ENCODE measurements at places on chromosomes 7 and 10.
A peak's percentile ranks its signal among the peaks of the same experiment; 100 is the strongest.

DNA sequence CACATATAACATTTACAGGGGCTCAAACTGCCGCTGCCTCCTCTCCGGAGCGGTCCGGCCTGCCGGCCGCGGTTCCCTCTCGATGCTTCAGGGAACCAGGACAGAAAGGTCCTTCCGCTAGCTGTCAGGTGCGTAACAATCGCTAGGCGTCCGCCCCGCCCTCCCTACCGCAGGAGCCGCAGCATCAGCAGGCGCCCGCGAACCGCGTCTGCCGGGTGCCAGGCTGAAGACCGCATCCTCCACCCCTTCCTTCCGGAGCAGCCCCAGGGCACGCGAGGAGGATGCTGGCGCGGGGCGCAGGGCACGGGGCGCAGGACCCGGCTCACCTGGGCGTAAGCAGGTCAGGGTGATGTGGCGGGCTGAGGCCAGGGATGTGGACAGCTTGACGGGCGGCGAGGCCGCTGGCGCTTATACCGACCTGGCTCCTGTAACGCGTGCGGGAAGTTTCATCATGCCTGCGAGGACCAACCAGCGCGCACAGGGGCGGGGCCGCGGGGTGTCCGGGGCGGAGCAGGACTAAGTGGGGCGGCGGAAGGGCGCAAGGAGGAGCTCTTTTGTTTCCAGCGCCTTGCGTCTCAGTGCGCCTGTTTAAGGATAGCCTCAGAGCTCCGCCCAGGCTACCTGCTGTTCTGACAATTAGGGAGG lies at the start of gene ASNS:
ASNS (minus strand) TSS at position 384 of the 645 bp plus-strand sequence. CDS start 3,252 bp downstream, outside the sequence.
- DNase-seq: peak; percentile 80

DNA sequence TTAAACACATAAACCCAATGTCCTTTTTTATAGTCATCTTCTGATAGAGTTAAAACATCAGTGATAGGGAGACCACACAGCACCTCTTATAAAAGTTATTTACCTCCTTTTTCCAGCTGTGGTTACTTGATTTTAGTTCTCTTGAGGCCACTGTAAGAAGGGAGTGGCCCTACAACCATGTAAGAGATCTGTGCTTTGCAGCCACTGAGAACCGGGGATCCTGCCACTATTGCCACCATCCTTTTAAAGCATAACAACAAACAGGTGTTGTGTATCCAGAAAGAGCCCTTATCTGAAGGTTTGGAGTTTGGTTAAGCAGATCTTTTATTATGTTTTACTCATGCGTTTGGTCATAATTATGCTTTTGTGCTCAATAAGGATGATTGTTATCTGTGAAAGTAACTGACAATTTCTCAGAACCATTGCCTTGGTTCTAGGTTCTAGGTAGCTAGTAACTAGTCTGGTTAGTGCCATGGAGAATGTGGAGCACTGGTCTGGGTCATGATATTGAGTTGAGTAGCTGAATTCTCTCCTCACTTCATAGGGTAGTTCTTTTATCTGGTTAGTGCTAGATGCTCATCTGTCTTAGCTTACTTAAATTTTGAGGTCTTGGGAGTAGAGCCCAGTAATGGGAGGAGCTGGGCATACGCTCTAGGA lies 56.5 kb downstream of the ST7 start:
- no peak for DNase-seq

DNA sequence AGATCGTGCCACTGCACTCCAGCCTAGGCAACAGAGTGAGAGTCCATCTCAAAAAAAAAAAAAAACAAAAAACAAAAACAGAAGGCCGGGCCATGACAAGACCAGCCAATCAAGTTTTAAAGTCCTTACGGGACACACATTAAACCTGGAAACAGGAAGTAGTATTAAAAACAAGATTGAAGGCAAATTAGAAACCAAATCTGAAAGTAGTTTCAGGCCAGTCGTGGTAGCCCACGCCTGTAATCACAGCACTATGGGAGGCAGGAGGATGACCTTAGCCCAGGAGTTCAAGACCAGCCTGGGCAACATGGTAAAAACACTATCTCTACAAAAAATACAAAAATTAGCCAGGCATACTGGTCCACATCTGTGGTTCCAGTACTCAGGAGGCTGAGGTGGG lies 18.1 kb downstream of the PSAP start:
- DNase-seq: no peak

- DNase-seq: no peak
Observed at GRCh38 chr10:100888957-100889356, 23.8 kb upstream of the SLF2 start.

- no peak for DNase-seq
Observed at GRCh38 chr7:107173691-107174406, 5.0 kb downstream of the HBP1 start.

DNA sequence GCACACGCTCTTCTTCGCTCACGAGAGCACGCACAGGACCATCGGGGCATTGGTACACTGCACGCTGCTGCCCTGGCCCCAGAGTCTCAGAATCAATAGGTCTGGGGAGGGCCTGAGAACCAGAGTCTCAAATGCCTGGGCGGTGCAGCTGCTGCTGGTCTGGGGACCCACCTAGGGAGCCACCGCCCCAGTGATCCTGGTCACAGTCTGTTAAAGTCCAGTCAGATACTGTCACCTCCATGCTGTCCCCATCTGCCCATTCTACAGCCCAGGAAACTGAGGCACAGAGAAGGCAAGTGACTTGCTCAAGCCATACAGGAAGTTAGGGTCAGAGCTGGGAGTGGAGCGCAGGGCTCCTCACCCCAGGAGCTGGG lies 38.0 kb downstream of the ZCCHC24 start:
- no peak for DNase-seq

DNA sequence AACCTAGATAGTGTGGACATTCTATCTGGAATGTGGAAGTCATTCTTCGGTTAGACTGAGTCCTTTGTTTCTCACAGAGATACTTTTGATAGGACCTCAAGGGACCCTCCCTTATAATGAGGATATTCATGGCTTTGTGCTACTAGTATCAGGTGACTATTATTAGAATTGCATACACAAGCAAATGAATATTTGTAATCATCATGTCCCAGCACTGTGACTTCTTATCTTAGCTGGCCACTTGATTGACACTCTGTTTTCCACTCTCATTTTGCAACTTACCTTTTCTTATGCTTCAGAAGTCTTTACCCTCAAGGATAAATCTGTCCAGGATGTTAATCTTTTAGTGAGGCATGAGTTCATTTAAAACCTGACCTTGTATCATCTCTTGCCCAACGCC lies 268.2 kb upstream of the FZD1 start:
- DNase-seq: no peak

- DNase-seq: no peak
Observed at GRCh38 chr7:14754631-14755030, 147.9 kb downstream of the DGKB start.

GRCh38 chr7:148540041-148540738 lies 50.4 kb upstream of the C7orf33 start:
- DNase-seq: no peak

GRCh38 chr7:84548366-84549365 lies 354.1 kb upstream of the SEMA3A start:
- no peak for DNase-seq

DNA sequence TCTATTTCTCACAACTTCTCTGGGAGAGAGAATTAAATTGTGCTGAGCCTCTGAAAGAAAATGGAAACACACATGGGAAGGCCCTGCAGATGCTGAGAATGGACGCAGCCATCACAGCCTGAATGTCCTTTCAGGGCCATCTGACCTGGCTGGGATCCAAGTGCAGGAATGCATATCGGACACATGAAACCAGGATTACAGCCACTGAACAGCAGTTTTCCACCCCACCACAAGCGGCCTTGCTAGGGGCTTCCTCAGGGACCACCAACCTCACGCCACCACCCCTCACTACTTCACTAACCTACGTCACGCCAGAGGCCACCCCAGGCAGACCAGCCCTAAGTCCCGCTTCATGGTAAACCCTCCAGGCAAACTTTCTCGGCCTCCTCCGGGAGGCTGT lies 103.3 kb downstream of the DIP2C start:
- no peak for DNase-seq

- DNase-seq: no peak
Observed at GRCh38 chr7:553636-554111, 34.0 kb upstream of the PDGFA start.

DNA sequence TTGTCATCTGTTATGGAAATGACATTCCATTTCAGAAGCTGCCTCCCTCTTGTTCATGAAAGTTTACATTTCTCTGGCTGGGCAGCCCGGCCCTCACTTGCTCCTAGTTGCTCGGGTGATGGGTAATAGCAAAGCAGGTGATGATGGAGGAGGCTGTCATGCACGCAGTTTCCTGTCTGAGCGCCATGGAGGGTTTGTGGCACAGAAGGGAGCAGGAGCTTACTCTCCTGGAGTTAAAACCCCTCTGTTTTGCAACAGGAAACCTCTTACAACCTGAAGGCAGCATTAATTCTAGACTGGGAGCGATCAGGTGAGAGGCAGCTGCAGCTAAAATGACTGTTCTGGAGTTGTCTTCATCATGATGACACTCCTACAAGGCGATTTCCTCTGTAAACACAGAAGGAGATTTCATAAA lies 34.1 kb upstream of the MKI67 start:
- DNase-seq: no peak

DNA sequence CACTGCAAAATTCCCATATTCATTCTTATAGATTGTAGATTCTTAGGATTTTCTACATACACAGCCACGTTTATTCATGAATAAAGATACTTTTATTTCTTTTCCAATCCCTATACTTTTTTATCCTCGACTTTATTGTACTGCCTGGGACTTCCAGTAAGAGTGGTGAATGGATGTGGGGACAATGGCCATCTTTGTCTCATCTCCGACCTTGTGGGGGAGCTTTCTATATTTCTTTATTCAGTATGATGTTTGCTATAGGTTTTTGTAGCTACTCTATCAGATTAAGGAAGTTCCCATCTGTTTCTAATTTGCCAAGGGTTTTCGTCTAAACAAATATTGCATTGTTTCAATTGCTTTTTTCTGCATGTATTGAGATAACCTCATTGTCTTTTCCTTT lies 184.3 kb downstream of the FOXP2 start:
- DNase-seq: no peak

DNA sequence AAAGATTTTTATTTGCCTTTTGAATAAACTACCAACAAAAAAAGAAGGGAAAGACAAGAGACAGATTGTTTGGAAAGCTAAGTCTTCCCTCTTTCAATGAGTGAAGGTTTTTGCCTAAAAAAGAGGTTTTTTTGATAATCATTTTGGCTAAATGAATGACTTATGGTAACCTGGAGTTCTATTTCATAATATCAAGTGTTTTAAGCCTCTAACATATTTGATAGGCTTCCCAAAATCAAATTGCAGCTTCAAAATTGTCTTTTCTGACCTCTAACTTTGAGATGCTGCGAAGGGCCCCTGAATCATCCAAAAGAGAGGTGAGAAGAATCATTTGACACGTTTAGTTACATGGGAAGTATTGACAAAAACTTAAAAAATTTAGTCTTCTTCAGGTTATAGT lies 53.0 kb upstream of the NAMPT start:
- DNase-seq: no peak

- no peak for DNase-seq
Observed at GRCh38 chr10:49080071-49080470, 35.3 kb downstream of the VSTM4 start.

GRCh38 chr7:33644489-33644888 lies 260.9 kb upstream of the BMPER start:
- DNase-seq: no peak

DNA sequence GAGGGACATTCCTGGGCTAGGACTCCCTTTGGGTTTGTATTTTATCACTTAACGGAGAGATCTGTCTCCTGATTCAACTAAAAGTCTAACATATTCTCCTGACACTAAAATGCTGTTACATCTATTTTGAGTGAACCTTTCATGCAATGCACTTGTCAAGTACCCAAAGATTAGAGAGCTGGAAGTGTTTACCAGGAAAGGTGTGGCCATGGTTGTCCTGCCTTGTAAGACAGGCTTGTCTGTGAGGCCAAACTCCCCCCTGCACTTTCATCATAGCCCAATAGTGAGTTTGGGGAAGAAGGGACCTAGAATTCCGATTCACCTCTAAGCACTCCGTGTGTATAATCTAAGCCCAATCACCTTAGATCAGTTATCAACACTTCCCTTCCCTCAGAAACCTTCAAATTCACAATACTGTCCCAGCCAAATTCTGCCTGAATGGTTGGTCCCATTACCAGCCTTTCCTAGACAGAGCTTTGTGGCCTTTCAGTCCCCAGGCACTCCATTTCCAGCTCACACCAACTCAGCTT lies 162.6 kb upstream of the NAMPT start:
- no peak for DNase-seq

- no peak for DNase-seq
Observed at GRCh38 chr7:87774690-87775089, 101.5 kb downstream of the SLC25A40 start.

DNA sequence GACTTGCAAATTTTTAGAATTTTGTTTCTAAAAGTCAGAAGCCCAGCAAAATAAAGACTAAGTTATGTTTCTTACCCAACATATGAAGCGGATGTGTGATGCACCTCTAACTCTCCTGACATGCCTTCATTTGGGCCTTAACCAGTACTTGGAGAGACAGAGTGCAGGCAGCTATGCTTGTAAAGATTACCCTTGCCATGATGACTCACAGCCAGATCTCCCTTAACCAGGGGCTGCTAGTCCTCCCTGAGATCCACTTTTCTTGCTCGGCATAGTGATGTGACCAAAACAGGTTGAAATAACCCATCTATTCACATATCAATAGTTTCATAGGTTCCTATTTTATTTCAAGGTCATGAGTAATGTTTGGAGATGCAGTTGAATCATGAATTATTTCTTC lies 43.6 kb downstream of the PPP1R3A start:
- no peak for DNase-seq

DNA sequence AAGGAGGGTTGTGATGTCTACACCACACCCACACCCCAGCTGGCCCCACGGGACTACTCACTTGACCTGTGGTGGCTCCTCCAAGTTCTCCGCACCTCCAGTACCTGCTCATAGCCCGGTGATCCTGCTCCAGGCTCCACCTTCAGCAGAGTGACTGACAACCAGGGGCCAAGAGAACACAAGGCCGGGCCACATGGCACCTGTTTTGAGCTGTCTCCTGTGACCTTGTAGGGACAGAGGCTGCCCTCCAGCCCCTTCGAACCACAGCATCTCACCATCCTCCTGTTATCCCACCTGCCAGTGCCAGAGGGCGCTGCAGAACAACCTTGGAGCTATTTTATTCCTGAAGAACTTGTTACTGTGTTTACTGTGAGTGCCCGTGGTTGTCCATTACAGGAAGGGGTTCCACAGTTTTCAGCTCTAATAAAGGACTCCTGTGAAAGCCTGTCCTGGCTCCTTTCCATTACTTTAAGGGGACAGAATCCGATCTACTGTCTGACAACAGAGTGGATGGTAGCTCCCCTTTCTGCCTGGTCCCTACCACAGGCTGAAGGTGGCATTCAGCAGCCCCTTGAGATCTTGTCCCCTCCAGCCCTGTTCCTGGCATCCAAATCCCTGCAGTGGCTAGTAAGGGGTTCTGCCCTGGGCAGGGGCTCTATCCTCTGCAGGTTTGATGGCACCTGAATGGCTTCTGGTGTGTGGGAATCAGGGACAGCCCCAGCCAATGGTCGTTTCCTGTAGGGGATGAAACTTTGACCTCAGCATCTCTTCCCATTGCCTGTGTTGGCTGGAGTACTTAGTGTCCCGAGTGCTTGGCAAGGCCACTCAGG lies 50.8 kb downstream of the C10orf120 start:
- no peak for DNase-seq

Data from CD4-positive, alpha-beta T cell treated with Interleukin-12 subunit alpha and Interleukin-12 subunit beta, for 1 hour (primary cell).